Fibroblast of gingiva (primary cell): ENCODE measurements at places on chromosomes 4 and X.

DNA sequence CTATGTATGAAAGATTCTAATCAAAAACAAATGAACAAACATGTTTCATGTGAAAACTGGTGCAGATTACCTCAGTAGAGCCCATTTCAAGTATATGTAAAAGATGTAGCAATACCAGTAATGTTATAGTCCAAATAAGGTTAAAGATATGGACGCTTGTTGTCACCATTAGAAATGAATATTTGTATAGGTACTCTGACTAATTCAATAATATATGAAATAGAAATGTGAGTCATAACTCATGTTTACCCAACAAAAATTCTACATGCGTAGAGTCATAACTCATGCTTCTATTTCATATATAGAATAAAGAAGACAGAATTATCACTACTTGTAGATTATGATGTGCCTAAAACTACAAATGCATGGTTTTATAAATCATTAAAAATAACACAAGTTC is 739.1 kb upstream of the DIAPH2 start:
- no peak for DNase-seq

GRCh38 chr4:136741468-136741867 is 790.8 kb downstream of the PCDH18 start:
- peak; percentile 20 for DNase-seq

GRCh38 chr4:26253968-26254367 is 66.8 kb upstream of the RBPJ start:
- DNase-seq, result no peak

DNA sequence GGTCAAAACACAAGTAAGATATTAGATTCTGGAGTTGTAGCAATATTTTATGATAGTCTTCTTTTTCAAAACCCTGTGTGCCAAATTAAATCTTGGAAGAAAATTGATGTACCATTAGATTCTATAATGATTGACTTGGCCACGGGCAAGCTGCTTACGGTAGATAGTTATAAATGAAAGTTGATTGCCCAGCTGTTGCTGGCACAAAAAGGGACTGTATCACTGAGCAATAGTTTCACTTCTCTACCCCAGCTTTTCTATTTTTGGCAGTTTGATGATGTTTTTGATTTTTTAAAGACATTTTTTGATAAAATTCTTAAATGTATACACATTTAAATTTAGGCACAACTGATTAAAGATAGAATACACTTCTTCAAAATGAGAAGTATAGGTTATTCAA is 333.3 kb downstream of the TRAM1L1 start:
- no peak for DNase-seq

DNA sequence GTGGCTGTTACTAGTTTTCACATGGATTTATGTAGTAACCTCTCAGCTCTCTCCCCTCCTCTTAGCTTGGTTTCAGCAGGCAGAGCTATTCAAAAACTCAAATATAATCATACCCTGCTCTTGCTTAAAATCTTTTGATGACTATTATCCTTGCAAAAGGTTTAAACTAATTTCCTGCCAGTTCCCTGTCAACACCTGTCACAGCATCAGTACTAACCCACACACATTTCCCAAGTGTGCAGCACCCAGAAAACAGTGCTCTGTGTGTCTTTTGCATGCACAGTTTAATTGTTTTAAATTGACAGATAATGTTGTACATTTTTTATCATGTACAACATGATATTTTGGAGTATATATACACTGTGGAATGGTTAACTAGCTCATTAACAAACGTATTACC is 202.0 kb downstream of the PAPSS1 start:
- no peak for DNase-seq

GRCh38 chrX:132393485-132393884 is 95.4 kb downstream of the MBNL3 start:
- DNase-seq, result no peak

- DNase-seq, result no peak
Observed at GRCh38 chr4:24751926-24752539, 43.3 kb upstream of the SOD3 start.

DNA sequence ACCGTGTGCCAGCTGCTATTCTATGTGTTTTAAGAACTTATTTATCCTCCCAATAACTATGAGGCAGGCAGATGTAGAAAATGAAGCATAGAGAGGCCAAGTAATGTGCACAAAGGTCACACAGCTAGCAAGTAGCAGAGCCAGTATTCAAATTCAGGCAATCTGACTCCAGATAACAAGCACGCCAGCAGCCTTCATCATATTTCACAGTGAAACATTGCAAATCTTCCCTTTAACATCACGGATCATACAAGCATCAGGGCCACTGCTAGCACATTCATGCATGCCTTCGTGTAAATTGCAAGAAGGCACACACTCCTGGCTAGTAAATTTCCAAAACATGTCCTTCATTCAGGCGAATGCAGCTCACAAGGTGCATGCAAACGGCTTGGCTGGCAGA is 33.1 kb downstream of the MAOB start:
- DNase-seq, result no peak
